RPMI7951 (cell line): ENCODE measurements at places on chromosomes 3 and 15. TPM values are rescaled to one million over a fixed set of nuclear protein-coding genes. Genes with fewer than 3 reads are reported as not detected.

DNA sequence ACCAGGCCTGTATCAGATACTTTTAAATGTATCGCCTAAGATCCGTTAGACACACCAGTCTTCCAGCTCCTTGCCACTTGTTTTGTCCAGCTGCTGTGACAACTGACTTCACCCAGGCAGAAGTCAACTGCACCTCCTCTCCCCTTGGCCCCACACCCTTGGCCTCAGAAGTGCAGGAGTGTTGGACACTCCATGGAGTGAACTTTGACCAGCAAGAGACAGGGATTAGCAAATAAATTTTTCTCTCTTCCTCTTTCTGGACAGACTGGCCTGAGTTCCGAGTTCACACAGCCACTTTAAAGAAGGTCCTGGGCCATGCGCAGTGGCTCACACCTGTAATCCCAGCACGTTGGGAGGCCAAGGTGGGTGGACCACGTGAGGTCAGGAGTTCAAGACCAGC lies 2.9 kb upstream of the CLN6 start:
- DNase-seq, result no peak

DNA sequence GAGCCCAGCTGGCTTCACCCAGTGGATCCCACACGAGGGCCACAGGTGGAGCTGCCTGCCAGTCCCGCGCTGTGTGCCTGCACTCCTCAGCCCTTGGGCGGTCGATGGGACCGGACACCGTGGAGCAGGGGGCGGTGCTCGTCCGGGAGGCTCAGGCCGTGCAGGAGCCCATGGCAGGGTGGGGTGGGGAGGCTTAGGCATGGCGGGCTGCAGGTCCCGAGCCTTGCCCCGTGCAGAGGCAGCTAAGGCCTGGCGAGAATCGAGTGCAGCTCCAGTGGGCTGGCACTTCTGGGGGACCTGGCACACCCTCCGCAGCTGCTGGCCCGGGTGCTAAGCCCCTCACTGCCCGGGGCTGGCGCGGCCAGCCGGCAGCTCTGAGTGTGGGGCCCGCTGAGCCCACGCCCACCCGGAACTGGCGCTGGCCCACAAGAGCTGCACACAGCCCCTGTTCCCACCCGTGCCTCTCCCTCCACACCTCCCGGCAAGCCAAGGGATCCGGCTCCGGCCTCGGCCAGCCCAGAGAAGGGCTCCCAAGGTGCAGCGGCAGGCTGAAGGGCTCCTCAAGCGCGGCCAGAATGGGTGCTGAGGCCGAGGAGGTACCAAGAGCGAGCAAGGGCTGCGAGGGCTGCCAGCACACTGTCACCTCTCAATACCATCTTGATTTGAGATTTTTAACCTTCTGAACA lies 121.4 kb downstream of the EPHB1 start:
- no peak for DNase-seq

DNA sequence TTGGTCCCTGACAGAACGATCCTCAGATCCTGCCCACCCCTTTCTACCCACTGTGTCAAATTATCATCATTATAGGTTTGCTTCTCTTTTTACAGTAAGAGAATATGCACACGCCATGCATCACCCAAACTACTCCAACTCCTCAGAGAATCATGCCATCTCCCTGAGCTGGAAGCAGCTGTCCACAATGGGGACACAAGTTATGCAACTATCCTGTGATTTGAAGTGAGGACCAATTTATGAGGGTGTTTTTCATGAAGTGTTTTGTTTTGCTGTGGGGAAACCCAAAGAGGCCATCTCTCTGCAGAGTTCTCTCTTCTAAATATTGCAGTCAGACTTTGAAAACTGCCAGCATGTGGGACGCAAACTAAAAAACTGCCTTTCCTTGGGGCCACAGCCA lies 35.8 kb upstream of the TNFSF10 start:
- DNase-seq, result no peak

- DNase-seq, result no peak
Observed at GRCh38 chr15:56930669-56931313, 12.3 kb downstream of the TCF12 start.

The PAQR9 gene
- total RNA-seq, result not detected in 2 replicates

The A4GNT gene
- total RNA-seq, result not detected in 2 replicates

The AGBL1 gene
- not detected in 2 replicates for total RNA-seq

The PIGZ gene
- total RNA-seq, result 2.8 and 4.5 TPM in 2 replicates

The TRIM71 gene
- total RNA-seq, result not detected in 2 replicates
